ENCODE measurements at places on chromosomes 1 and 21.

DNA sequence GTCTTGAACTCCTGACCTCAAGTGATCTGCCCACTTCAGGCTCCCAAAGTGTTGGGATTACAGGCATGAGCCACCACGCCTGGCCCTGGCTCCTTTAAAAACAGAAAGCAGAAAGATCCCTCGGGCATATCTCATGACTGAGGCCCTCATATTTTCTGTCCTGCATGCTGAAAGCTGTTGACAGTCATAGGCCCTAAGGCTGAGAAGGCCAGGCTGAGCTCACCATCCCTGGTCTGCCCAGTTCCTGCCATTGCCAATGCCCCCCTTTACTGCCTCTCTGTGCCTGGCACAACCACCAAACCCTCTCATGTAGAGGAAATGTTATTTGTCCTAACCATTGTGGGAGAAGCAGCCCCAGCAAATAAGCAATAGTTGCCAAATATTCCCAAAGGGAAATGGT is 12.7 kb downstream of the CD34 start:
- DNase-seq: no peak

- no peak for DNase-seq
These were observed 4.1 kb downstream of the DISC1 start for GRCh38 chr1:231630558-231631205.

- no peak for DNase-seq
These were observed 87.8 kb upstream of the CD34 start for GRCh38 chr1:207998691-207999090.

DNA sequence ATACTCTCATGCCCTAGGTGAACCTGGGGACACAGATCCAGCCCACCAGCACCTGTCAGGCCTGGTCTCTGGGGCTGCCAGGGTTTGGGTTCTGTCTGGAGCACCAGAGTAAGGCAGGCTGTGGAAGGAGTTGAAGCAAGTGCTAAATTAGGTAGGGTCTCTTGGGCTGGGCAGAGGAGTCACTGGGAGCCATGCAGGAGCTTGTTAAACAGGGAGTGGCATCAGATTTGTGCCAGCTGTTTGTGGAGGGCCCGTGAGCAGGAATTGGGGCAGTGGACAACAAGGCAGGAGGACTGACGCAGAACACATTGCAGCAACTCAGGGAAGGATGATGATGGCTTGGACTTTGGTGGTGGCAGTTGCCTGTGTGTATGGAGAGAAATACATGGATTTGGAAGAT is 56.3 kb downstream of the PTPRF start:
- no peak for DNase-seq

- no peak for DNase-seq
These were observed 6.6 kb downstream of the GLIS1 start for GRCh38 chr1:53732409-53732808.

GRCh38 chr1:74584185-74584584 is 71.8 kb upstream of the LRRC53 start:
- DNase-seq: no peak

GRCh38 chr1:101147381-101147780 is 89.4 kb upstream of the S1PR1 start:
- no peak for DNase-seq

GRCh38 chr1:43238085-43238484 is 31.7 kb upstream of the TMEM125 start:
- no peak for DNase-seq

GRCh38 chr1:47881505-47882442 is 115.4 kb downstream of the TRABD2B start:
- DNase-seq: no peak

- DNase-seq: no peak
These were observed 72.2 kb downstream of the PLEKHA6 start for GRCh38 chr1:204287466-204287891.

GRCh38 chr1:72202761-72203160 is 79.6 kb downstream of the NEGR1 start:
- DNase-seq: no peak

DNA sequence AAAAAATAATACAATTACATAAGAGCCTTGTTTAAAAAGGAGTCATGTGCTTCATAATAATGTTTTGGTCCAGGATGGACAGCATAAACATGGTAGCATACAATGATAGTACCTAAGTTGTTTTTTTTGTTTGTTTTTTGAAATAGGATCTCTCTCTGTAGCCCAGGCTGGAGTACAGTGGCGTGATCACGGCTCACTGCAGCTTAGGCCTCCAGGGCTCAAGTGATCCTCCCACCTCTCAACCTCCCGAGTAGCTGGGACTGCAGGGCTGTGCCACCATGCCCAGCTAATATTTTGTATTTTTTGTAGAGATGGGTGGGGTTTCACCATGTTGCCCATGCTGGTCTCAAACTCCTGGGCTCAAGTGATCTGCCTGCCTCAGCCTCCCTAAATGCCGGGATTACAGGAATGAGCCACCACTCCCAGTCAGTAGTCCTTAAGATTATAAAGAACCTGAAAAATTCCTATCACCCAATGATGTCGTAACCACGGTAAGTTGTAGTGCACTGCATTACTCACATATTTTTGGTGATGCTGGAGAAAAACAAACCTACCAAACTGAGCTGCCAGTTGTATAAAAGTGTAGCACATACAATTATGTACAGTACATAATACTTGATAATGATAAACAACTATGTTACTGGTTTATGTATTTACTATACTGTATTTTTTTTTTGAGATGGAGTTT is 22.4 kb upstream of the RCOR3 start:
- DNase-seq: no peak

- no peak for DNase-seq
These were observed 32.5 kb downstream of the LMX1A start for GRCh38 chr1:165324050-165324449.

GRCh38 chr21:41243107-41243506 is 73.5 kb upstream of the FAM3B start:
- no peak for DNase-seq

DNA sequence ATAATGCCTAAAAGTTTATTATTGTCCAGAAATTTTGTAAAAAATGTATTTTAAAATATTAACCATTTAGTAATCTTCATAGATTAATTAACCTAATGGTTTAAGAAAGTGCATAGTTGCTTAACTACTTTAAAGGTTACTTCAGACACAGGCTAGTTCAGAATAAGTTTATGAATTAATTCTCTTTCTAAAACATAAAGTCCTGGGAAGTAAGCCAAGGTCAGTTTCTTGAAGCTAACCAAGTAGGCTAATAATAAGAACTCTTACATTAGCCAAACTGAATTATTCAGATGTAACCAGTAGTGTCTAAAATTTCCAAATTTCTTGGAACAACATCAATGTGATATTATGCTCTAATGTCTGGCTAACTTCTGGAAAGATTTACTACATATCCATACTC is 790.4 kb downstream of the NCAM2 start:
- no peak for DNase-seq

- no peak for DNase-seq
These were observed 6.3 kb downstream of the MECR start for GRCh38 chr1:29224356-29224837.
